ENCODE measurements at places on chromosomes 1 and 21.

DNA sequence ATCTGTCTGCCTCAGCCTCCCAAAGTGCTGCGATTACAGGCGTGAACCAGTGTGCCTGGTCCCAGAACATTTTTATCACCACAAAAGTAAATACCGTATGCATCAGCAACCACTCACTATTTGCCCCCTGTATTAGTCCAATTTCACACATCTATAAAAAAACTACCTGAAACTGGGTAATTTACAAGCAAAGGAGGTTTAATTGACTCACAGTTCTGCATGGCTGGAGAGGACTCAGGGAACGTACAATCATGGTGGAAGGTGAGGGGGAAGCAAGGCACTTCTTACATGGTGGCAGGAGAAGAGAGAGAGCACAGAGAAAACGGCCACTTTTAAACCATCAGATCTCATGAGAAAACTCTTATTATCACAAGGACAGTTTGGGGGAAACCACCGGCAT lies 25.6 kb upstream of the CTH start:
- DNase-seq, result no peak

DNA sequence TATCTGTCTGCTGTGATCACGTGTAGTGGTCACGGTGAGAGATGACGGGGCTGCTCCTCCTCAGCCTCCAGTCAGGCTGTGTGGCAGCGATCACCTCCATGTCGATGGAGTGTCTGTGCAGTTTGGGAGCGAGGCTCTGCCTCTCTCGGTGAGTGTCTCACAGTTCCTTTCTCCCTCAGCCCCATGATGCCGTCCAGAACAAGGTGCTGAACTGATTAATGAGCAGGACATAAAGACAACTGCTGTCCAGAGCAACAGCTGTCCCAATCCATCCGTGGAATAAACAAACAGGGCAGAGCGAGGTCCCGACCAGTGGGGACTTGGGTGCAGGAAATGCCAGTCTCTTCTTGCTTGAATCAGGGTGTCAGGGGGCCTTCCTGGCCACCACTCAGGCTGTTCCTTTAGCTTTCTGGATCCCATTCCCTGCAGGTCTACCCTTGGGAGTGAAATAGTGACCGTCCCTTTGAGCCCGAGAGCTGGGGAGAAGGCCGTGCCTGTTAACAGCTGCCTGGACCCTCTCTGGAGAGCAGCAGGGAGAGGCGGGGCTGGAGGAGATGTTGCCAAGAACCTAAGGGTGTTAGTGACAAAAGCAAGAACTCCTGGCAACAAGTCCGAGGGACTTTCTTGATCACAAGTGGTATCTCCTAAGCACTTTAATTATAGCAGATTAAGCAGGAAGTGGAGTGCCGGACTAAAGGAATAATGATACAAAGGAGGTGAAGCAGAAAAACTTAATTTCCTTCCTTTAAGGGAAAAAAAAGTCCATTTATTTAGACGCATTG lies 443.9 kb downstream of the KIF26B start:
- no peak for DNase-seq

GRCh38 chr1:111837393-111837792 lies 81.7 kb downstream of the DDX20 start:
- DNase-seq, result no peak

GRCh38 chr1:243503155-243503554 lies 247.3 kb downstream of the SDCCAG8 start:
- no peak for DNase-seq

GRCh38 chr1:38991638-38992411 lies 749 bp downstream of the AKIRIN1 start:
- no peak for DNase-seq

DNA sequence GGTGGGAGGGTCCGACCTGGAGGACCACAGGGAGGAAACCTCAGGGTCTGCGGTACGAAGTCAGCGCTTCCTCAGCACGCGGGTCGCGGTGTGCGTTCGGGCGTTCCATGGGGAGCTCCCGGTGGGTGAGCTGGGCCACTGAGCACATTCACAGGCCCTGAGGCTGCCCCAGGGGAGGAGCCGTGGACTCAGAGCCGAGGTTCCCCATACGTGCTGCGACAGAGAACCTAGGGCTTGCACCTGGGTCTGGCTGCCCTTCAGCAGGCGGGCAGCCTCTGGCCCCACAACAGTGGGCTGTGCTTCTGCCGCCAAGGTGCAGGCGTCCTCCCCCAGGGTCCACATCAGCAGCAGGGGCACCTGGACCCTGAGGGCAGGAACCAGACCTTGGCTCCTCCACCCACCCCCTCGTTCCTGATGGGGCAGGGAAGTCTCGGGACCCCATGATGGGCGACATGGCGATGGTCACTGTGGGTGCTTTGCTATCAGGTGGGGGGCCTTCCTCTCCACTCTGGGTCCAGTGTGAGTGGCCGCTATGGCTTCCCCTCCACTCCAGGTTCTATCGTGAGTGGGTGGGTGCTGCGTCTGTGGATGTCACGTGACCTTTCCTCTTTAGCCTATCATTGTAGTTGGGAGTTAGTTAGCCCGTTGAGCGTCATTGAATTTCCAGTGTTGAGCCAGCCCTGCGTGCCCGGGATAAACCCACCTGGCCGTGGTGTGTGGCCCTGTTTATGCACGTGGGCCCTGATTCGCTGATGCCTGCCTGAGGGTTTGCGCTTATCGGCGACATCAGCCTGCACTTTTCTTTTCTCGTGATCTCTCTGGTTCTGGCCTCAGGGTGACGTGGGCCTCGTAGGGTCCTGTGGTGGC lies 27.9 kb downstream of the FTCD start:
- DNase-seq, result no peak

DNA sequence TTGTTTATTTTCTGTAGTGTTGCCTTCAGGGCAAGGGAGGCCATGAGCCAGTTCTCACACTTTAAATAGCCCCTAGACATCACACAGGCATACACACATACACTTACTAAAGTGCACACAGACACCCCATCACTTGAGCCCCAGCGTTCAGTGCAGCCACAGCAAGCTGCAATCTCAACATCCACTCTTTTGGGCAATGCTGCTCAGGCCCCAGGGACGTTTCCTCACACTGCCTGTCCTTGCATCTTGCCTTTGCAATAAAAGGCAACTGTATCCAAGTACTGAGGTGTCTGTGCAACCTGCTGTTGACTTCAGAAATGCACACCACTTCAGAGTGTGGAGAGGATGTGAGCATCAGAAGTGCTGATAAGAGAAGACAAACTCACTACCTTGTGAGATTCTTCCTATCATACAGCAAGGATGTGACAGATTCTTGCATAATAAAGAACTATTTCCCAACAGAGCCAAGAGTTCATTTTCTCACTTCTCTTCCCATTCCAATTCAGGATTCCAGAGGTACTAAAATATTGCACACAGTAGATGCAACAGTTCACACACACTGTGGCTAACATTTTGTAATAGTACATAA lies 36.2 kb downstream of the IRF2BP2 start:
- no peak for DNase-seq

GRCh38 chr21:26057477-26058170 lies 112.9 kb downstream of the APP start:
- no peak for DNase-seq

DNA sequence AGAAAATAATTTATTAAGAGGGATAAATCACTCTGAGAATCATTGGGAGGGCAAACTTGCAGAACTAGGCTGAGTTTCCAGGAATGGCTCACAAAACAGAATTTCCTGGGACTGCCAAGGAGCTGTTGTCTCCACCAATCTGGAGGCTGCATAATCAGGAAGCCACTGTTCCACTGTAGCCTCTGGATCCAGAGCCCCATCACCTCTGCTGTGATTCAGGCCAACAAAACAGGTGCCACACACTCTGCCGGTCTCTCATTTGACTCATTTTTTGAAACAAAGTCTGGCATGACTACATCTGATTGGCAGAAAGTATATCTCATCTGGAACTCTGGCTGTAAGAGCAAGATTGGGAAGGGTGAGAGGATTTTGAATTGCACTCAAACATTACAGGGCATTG lies 178.9 kb upstream of the C1orf105 start:
- no peak for DNase-seq

GRCh38 chr1:180922631-180923015 lies 9.9 kb downstream of the KIAA1614 start:
- no peak for DNase-seq

GRCh38 chr1:62593825-62594394 lies 3.4 kb upstream of the ANGPTL3 start:
- no peak for DNase-seq

- no peak for DNase-seq
These were observed 17.2 kb downstream of the CSRP1 start for GRCh38 chr1:201489643-201490261.

DNA sequence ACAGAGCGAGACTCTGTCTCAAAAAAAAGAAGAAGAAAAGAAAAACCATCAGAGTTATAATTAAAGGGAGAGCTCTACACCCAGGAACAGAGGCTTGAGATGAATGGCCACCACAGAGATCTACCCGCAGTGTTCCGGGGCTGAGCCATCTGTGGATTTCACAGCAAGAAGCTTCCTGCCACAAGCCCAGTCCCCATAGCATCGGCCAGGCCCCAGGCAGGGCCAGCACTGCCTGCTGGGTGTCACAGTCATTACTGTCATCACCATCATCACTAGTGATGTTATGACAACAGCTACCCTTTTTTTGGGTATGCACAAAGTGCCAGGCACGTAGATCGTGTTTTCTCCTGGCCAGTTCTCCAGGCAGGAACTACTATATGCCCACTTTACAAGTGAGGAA lies 111.6 kb upstream of the VAMP3 start:
- no peak for DNase-seq

- DNase-seq, result no peak
These were observed 10.1 kb downstream of the PRRC2C start for GRCh38 chr1:171495444-171495843.

- no peak for DNase-seq
These were observed 128.6 kb downstream of the LHX4 start for GRCh38 chr1:180358649-180359048.

DNA sequence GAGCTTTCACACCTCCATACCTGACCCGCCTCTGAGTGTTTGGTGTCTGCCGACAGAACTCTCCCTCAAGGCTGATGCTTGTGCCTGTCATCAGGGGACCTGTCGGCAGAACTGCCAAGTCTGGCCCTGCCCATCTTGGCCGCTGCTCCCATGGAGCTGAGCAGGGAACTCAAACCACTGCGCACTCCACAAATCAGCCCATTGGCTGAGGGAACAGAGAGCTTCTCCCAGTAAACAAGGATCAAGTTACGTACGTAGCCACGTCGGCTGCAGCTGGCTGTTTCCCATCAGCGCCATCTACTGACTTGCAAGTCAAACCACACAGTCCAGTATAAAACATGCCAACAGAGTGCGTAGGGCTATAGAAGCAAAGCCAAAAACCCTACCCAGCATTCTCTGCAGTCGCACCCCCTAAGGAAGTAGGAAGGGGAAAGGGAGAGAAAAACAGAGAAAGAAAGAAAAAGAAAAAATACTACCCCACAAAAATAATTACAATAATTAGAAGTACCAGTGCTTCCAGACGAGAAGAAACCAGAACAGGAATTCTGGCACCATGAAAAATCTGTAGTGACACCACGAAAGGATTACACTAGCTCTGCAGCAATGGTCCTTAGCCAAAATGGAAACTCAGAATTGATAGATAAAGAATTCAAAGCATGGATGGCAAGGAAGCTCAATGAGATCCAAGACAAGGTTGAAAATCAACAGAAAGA lies 13.1 kb downstream of the KRTAP13-1 start:
- no peak for DNase-seq

- DNase-seq, result no peak
These were observed 4.9 kb upstream of the OTUD3 start for GRCh38 chr1:19877181-19877750.

- no peak for DNase-seq
These were observed 120.5 kb downstream of the TMEM53 start for GRCh38 chr1:44553771-44554170.

DNA sequence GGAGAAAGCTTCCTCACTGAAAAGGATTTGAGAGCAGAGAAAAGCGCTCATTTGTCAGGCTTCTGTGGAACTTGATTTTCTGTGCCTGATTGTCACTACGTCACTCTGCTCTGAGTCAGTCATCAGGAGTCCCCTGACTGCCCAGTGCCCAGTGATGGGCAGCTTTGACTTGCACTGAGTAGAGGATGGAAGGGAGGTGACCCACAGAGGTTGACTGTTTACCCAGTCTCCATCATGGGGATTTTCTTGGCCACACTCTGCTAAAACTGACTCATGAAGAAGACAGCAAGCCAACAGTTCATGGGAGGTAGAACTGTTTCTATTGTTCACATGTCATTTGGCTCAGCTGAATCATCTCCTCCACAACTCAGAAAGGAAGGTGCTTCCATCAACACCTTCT lies 82.1 kb upstream of the DUSP10 start:
- DNase-seq, result no peak

DNA sequence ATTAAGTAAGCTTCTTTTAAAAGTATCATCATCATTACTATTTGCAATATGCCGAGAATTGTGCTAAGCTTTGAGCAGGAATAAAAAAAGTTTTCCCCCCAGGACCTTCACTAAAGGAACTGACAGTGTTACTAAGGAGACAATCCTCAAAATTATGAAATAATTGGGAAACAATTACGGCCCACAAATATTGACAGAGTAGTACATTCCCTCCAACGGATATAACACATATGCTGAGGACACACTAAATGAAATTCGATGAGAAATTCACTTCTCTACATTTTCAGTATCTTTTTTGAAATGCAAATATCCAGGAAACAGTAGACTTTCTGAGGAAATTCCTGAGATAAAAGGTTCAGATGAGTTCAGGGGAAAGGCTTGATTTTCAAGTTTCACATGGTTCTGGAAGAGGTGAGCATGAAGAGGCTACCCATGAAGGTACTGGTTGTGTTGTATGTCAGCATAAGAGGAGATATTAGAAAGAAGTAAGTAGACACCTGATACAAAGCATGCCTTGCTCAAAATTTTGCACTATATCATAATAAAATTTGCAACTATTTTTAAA lies 171.2 kb upstream of the NR5A2 start:
- DNase-seq, result no peak

DNA sequence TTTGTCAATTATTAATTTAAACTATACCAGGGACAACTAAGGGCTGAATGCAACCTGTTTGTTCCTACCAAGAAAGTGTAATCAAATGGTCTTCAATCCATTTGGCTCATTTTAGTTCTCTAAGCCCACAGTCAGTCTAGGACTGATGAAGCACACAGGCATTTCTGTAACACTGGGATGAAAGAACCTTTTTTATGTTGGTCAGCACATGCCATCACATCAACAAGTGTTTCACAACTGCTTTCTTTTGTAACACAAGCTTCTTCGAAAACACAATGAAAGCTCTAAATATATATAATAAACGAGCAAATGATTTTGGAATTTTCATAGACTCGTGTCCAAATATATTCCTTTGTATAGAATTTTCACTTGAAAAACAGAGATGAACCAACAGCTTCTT lies 28.8 kb downstream of the HEATR1 start:
- DNase-seq, result no peak

DNA sequence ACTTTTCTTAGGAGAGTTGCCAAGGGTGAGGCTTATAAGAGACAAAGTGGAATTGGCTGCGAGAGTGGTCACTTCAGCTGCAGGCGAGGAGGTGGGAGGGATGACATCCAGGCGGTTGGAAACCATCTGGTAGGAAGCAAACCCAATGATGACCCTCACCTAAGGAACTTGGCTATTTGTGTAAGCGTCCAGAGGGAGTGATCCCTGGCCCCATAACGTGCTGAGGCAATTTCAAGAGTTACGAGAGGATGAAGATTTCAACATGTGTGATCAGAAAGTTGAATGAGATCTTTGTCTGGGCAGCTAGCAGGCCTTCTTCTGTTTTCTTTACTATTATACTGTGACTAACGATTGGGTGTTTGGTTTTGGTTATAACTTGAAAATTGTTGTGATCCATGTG lies 102.7 kb upstream of the VANGL1 start:
- no peak for DNase-seq

GRCh38 chr1:226736001-226736907 lies 2.8 kb downstream of the ITPKB start:
- no peak for DNase-seq

Measured in AG04450 (cell line).